GM18507 (cell line): ENCODE measurements at places on chromosomes 5 and 9.

GRCh38 chr5:31531543-31531887 lies 378 bp downstream of the DROSHA start:
- DNase-seq: no peak

GRCh38 chr9:99004717-99005460 lies 61.2 kb downstream of the COL15A1 start:
- DNase-seq: no peak

DNA sequence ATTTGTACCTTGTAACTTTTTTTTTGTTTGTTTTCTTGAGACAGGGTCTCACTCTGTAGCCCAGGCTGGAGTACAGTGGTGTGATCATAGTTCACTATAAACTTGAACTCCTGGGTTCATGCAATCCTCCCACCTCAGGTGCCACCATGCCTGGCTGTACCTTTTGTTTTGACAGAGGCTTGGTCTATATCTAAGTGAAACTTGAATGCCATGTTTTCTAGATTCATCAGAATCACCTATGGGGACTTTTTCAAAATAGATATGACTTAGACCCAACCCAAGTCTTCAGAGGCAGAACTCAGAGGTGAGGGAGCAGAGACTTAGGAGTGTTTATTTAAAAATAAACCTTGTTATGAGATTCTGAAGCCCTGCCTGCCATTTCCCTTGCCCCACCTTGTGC lies 128.4 kb downstream of the PTTG1 start:
- no peak for DNase-seq

- DNase-seq: no peak
Measured at GRCh38 chr5:43658509-43658908, 55.5 kb downstream of the NNT start.

- no peak for DNase-seq
Measured at GRCh38 chr5:59245198-59245597, 648.3 kb downstream of the PDE4D start.

DNA sequence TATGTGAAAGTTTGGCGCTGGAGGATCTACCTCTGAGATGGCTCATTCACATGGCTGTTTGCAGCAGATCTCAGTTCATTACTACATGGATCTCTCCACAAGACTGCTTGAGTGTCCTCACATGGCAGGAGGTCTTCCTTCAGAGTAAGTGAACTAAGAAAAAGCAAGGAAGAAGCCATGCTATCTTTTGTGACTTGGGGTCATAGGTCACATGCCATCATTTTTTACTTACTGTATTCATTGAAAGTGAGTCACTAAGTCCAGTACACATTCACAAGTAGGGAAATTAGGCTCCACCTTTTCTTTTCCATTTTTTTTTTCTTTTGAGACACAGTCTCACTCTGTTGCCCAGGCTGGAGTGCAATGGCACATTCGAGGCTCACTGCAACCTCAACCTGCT lies 8.7 kb upstream of the CDKN2AIPNL start:
- no peak for DNase-seq

DNA sequence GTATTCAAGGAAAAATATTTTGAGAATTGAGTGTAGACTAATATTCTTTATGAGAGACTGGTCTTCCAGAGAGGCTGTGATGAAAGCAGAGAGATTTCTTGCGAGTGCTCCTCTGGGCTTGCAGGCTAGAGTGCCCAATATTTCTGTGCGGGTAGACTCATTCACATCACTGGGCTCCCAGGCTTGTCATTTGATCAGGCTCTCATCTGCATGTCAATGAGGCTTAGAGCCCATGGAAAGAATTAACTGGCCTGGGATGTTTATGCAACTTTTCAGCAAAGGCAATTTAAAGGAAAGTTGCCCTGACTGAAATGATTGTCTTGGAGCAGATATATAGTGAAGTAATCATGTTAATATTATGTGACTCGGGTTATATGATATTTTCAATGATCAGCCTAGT lies 42.3 kb downstream of the SNCAIP start:
- no peak for DNase-seq

DNA sequence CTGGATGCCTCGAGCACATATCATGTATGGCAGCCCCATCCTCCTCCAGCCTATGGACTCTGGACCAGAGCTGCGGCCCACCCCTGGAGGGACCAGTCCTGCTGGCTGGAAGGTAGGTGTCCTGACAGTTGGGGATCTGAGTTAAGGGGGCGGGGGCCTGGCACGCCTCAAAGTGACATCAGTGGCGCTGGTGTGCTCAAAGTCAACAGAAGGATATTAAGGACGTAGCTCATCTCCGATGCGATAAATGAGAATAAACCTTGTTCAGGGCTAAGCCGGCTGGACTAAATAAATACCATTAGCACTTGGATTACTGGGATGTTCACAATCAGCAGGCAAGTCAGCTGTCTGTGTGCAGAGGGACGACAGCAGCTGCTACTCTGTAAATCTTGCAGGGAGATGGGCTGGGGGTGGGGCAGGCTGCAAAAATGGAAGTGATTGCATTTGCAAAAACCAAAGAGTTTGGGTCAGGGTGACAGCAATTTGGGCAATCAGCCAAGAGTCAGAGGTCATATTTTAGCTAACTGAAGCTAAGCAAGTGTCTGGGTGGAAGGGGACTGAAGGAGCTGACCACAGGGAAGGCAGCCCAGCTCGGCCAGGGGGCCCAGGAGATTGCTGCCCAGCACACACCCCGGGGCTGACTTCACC lies 80.0 kb upstream of the LRRTM2 start:
- no peak for DNase-seq

GRCh38 chr5:72394688-72395087 lies 74.5 kb downstream of the PTCD2 start:
- DNase-seq: no peak

- no peak for DNase-seq
Measured at GRCh38 chr5:64958757-64959391, 190.1 kb downstream of the CWC27 start.

DNA sequence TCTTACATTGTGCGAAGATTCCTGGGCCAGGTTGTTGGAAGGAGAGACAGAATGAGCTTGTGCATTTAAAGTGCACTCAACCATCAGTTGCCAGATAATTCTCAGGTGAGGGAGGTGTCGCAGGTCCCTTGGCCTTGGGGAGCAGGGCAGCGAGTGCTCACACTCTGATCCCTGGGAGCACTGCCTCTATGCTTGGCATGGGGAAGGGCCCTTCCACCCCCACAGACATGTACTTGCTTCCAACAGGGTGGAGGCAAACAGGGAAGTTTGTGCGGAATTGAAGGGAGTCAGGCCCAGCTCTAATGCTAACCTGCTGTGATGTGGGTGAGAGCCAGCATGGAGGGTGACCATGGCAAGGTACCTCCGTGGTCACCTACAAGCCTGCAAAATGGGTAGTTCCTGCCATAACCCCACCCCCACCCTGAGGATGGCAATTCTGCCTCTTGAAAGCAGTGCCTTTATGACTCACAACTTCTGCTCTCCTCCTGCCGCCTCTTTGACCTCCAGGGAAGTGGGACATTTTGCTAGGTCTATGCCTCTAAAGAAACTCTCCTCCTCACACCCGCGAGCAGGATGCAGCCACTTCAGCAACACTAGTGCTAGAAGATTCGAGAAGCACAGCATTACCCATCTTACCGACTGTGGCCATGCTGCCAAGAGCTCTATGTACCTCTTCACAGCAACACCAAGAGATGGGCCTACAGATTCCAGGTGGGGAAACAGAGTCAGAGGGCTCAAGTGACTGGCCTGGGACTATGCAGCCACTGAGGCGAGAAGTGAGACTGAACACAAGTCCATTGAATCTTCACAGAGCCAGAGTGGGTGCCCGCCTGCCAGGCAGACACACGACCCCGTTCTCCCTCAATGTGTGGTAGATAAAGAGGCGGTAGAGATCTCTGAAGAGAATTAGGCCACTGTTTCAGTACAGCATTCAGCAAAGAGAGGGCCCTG lies 22.1 kb upstream of the SLC25A51 start:
- no peak for DNase-seq

GRCh38 chr5:180860887-180861822 lies at the start of gene ZFP62:
Gene ZFP62, minus strand, starts transcription at chr5:180861276. Its CDS starts 57 bp downstream, at chr5:180861219.
- DNase-seq: peak; percentile 86

GRCh38 chr5:81391-82021 lies 10.5 kb upstream of the PLEKHG4B start:
- no peak for DNase-seq
